Stimulated activated CD4-positive, alpha-beta T cell treated with anti-CD3 and anti-CD28 coated beads, Interleukin-12 subunit alpha, Interleukin-12 subunit beta, amount 100 ng/mL, for 48 hours (primary cell): ENCODE measurements at places on chromosomes 7 and 10.
A peak's percentile ranks its signal among the peaks of the same experiment; 100 is the strongest.

DNA sequence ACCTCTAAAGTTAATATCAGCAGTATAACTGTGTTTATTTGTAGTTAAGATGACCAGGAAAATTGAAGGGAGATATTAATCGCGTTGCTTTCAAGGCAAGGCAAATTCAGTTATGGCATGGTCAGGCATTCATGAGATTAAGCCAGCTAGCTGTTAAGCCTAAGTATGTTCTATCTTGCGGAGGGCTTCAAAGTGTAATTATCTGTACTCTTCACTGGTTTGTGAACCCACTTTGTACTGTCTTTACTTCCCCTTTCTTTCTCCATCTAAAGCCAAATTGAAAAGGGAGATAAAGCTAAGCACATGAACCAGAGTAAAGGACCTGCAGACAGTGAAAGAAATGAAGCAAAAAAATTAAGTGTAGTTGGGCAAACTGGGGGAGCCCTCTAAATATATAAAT is 483.1 kb upstream of the NRP1 start:
- no peak for DNase-seq

GRCh38 chr10:90347239-90347638 is 510.6 kb downstream of the HTR7 start:
- DNase-seq: no peak

DNA sequence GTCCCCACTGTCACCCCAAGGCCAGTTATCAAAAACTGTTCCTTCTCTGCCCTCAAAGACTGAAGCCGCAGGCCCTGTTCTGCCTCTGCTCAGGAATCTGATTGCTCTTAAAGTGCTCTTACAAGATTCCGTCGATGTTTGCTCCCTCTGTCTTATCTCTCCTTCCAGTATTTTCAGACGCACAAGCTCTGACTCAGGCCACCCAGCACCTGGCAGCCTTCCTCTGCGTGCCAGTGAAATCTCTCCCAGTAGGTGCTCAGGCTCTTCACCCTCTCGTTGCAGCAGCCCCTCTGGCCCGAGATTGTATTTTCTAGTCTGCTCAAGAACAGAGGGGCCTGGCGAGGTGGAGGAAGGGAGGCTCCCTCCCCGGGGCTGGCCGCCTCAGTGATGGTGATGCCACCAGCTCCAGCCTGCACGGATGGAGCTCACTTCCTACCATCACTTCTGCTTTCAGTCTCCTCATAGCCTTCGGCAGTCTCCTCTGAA is 276.2 kb downstream of the USP6NL start:
- no peak for DNase-seq

DNA sequence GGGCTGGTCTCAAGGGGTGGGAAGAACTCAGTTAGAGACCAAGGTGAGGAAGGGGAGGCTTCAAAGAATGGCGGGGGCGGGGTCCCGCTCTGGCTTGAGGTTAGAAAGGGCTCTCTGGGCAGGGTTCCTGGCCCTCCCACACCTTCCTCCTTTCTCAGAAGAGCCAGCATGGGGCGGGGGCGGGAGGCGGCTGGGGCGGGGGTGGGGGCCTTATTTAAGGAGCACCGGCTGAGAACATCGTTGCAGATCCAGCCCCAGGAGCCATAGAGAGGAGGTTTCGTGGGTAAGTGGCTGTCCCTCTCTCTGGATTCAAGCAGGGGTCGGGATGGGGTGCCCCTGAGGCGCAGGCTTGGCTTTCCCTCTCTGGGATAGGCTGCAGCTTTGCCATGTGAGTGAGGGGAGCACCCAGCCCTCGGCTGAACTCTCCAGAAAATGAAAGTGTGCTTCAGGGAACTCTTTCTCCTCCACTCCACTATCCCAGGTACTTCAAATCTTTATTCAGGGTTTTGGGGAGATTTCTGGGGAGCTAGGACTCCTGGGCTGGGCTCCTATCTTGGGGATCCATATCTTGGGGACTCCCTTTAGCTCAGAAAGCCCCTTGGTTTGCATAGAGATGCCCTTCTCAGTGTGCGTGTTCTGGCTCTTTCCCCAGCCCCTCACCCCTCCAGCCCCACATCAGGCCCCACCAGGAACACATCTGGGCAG is 3.3 kb upstream of the CUEDC2 start:
- DNase-seq: no peak

- no peak for DNase-seq
Measured at GRCh38 chr7:158366346-158366745, 221.3 kb downstream of the PTPRN2 start.

DNA sequence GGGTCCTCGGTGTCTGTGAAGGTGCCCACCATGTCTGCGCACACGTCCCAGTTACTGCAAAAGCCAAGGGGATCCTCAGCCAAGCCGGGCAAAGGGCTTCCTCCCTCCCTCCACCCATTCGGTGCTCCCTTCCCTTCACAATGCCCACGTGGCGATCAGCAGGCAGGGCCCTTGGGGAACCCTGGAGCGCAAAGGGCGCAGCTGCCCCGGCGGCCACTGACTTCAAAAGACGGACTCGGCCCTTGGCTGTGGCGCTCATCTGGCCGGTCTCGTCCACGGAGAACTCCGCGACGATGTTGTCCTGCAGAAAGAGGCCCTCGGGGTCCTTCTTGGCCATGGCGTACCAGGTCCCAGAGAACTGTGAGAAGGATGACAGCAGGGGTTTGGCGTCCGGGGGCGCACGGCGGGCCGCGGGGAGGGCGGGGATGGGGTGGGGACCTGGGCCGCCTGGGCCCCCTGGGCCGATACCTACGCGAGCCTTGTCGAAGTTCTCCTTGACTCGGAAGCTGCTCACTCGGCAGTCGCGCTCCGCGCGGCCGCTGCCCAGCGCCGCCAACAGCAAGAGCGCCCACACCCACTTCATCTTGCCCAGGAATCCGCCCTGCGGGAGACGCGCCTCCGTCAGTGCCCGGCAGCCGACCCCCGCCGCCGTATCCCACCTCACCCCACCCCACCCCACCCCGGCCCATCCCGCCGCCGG is 439 bp downstream of the RBP4 start:
- DNase-seq: no peak

GRCh38 chr10:133465950-133466474 is 12.3 kb downstream of the SCART1 start:
- no peak for DNase-seq

DNA sequence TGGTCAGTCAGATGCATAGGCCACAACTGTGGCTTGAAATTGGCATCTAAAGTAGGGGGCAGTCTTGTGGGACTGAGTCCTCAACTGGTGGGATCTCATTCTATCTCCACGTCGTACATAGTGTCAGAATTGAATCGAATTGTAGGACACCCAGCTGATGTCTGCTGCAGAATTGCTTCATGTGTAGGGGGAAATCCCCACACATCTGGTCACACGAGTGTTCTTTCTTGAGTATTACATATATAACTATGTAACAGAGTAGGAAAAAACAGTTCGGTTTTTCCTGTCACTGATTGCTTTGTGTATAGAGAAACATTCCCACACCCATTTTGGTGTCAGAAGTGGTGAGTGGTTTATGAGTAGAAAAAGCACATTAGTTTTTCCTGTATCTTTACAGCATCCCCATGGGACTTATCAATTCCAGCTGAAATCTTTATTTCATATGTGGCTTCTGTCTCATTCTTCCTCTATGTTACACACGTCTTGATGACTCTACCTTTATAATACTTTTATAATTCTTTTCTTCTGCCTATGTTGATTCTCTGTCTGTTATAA is 79.4 kb upstream of the PCGF5 start:
- DNase-seq: no peak

- DNase-seq: no peak
Measured at GRCh38 chr7:102434039-102434486, 688 bp downstream of the ORAI2 start.

DNA sequence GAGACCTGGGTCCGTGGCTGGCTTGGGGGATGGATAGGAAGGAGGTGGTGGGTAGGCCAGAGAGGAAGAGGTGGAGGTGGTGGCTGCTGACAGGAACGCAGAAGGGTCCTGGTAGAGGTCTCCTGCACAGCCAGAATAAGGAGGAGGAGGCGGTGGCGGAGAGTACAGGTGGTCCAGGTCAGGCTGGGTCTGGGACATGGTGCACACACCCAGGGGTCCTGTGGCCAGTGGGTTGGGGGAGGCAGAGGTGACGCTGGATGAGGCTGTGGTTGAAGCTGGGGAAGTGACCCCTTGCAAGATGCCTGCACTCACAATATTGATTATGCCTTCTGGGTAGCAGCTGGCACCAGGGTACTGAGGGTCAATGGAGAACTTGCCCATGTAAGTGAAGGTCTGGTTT is 2.2 kb downstream of the EGR2 start:
- DNase-seq: no peak

DNA sequence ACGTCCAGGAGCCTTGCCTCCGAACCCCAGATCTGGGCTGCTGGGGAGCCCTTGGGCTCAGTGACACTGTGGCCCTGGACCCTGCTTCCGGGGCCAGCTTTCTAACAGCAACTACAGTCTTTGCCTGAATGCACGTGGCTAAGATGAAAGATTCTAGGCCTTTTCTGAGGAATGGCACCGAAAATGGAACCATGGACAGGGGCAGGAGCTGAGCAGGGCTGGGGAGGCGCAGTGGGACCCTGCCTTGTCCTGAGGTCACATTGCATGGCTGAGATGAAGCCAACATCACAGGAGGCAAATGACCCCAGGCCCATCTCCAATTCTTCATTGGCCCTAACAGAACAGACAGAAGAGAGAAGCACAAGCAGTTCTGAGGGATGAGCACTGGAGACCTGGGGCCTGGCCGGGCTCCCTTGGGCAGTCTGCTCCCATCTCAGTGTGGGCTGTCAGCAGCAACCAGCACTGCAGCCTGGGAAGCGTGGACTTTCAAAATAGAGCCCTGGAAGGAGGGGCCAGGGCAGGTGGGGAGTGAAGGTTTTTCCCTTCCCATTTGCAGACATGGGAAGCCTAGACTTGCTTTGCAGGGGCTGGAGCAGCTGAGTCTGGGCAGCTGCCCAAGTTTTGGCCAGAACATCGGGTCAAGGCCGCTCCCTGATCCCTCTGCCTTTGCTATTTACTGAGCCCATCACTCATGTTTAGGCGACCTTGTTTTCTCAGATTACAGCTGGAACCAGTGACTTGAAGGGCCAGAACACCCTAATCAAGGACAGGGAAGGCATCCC is 114.4 kb upstream of the TCERG1L start:
- no peak for DNase-seq

DNA sequence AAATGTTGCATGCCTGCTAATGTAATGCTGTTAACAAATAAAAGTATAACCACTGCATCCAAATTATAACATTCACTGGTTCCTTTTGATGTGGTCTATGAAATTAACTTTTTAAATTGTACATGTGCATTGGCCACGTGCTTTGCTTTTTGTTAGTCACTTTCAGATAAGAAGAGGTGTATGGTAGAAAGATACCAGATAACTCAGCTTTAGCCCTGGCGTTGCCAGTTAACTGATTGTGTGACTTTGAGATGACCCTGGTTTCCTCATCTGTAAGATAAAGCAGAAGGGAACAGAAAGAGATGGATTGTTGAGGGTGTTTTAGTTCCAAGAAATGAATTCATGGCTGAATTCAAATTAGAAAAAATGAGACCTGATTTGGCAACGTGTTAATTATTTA is 1.9 kb upstream of the TRDMT1 start:
- no peak for DNase-seq

- peak; percentile 24 for DNase-seq
Measured at GRCh38 chr7:90629297-90629918, 33.3 kb downstream of the CDK14 start.

- DNase-seq: no peak
Measured at GRCh38 chr7:34048445-34048844, 143.1 kb downstream of the BMPER start.
